ENCODE measurements at places on chromosomes 7 and 10.

GRCh38 chr7:69049326-69049725 lies 548.9 kb upstream of the AUTS2 start:
- DNase-seq = no peak

GRCh38 chr10:3270577-3271316 lies 98.2 kb upstream of the PITRM1 start:
- DNase-seq = no peak

DNA sequence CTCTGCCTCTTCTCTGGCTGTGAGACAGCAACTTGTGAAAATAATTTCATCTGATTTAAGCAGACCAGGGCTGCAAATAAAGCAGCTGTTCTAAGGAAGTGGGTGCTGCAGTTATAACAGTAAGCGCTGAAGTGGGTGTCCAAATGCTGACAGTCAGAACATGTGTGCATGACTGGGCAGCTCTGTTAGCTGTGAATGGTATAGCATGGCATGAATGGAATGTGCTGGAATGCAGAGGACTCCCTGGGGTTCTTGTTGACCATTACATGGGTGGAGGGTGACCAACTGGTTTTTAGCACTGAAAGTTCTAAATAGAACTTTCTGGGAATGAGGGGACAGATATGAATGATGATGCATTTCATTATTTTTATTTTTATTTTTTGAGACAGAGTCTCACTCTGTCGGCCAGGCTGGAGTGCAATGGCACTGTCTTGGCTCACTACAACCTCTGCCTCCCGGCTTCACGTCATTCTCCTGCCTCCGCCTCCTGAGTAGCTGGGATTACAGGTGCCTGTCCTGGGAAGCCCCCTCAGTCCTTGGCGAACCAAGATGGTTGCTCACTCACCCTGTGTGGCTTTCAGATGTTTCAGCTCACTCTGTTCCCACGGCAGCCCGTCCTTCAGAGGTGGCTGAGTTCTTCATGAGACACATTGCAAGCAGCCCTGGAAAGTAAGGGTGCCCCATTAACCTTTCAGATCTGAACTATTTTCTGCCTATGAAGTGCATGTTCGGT lies 319.8 kb upstream of the PHYHIPL start:
- no peak for DNase-seq

DNA sequence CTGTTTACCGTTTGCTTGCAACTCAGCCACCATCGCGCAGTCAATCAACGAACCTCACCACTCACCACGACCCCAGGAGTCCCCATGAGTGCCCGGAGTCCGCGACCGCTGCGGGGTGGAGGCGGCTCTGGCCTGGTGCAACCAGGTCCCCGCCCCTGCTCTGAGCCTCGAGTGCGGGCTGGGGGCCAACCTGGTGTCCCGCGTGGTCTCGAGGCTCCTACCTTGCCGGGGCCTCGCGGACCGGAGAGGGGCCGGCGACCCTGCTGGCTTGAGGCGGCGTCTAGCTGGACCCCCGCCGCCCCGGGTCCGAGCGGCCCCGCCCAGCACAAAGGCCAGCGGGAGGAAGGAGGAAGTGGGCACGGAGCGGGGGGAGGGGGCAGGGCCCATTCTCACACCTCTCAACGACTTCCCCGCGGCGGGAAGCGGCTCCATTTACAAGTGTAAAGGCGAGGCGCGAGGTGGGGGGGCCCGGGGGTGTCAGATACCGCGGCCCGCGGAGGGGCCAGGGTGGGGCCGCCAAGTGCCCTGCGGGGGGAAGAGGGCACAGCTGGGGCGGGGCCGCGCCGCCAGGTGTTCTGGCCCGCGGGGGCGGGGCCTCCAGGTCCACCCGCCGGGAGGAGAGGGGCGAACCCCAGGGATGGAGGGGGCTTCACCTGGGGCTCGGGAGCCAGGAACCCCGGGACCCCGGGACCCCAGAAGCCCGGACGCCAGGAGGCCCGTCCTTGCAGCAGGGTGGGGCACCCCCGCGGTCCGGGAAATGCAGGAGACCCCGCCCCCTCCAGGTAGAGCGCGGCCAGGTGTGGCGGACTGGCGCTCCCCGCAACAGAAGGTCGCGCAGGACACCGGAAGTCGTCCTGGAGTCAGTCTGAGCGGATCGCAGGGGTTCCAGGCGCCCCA lies 8.6 kb downstream of the CTBP2 start:
- no peak for DNase-seq

DNA sequence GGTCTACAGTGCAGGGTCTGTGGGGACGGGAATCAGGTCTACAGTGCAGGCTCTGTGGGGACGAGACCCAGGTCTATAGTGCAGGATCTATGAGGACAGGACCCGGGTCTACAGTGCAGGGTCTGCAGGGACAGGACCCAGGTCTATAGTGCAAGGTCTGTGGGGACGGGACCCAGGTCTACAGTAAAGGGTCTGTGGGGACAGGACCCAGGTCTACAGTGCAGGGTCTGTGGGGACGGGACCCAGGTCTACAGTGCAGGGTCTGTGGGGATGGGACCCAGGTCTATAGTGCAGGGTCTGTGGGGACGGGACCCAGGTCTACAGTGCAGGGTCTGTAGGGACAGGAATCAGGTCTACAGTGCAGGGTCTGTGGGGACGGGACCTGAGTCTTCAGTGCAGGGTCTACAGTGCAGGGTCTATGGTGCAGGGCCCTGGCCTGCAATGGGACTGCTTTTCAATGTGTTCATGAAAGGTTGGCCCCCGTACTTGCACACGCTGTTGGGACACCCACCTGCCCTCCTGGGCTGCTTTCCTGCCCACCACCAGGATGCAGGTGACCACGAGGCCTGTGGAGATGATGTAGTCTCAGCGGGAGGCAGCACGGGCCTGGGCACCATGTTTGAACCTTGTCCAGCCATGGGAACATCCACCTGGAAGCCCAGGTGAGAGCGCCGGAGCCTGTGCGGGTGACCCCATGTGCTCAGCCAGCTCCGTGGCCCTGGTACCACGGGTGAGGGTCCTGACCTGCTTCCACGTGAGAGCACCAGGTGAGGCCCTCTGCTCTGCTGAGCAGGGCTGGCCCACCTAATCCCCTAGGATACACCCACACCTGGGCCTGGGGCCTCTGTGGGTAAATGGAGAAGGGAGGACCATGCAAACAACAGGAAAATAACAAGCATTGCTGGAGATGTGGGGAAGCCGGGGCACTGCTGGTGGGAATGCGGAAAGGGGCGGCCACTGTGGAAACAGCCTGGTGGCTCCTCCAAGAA lies 91.4 kb upstream of the DIP2C start:
- no peak for DNase-seq

- no peak for DNase-seq
Observed at GRCh38 chr7:106354822-106355221, 70.0 kb upstream of the NAMPT start.

DNA sequence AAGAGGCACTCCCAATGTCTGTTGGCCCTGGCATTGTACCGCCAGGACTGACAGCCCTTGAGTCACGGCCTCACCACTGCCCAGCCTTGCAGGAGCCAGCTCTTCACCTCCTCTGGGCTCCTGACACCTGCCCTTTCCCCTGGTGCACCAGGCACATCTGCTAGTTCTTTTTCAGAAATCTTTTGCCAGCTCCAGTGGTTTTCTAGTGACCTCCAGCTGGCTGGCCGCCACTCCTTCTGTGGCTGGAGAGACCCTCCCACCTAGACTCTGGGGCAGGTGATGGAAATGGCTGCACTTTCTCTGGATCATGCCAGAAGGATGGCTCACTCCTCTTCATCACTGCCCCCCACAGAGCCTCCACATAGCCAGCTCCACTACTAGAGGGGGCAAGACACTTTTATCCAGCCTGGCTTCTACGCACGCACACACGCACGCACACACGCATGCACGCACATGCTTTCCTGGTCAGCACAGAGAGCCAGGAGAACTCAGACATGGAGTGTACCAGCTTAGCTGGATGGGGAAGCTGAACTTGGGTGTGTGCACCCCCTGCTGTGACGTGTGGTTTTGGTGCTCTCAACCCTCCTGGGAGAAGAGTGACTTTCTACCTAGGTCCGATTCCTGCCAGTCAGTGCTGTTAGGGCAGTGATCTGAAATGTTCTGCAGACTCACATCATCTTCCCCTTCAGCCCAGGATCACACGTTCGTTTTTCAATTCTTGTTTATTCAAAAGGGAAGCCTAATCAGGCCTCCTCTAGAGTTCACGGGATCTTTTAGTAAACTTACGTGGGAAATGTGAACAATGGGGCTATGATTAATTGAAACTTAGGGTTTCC lies 222.0 kb downstream of the PRPF18 start:
- peak; percentile 66 for DNase-seq

GRCh38 chr7:134645478-134645877 lies 1.2 kb upstream of the BPGM start:
- no peak for DNase-seq

DNA sequence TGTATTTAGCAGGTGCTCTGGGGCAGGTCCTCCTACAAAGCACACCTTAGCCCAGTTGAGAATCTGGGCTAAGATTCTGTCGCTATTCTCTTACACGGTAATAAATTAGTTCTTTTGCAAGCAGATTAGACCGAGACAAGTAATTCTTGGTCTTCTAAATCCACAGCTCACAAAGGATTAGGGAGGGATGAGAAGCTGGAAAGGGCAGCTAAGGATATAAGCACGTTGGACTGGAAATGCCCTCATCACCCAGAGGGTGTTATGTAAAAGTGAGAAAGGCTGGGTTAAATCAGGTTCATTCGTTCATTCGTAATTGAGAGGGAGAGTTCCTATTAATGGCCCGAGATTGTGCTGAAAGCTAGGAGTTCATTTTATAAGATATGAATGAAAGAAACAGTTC lies 41.8 kb downstream of the PFKFB3 start:
- no peak for DNase-seq

DNA sequence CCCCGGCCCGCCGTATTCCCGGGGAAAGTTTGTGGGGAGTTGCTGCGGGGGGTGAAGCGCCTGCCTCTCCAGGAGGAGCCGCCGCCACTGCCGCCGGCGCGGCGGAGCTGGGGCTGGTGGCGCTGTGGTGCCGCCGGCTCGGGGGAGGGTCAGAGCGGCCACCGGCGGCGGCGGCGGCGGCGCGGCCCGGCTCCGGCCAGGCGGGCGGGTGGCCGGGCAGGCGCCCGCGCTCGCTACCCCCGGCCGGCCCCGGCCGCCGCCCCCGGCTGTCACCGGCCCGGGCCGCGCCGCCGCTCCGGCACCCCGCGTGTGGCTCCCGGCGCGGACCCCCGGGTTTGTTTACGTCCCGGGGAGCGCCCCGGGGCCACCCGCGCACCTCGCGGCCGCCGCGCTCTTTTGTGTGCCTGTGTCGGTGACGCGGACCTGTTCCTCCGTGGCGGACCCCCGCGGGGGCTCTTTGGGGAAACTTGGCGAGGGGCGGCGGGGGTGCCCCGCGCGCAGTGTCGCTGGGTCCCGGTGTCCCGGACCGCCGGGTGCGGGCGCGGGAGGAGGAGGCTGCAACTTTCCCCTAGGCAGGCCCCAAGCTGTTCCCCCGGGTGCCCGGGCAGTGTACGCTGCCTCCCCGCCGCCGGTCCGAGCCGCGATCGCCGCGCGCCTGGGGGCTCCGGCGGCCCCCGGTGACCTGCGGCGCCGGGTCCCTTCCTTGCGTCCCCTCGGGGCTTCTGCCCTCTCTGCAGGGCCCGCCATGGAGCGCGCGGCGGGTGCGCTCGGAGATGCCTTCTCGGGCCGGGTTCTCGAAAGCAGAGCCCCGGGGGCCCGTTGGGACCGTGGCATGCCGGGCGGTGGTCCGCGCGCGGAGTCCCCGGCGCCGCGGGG lies 593 bp upstream of the CUX1 start:
- DNase-seq = peak; percentile 19

DNA sequence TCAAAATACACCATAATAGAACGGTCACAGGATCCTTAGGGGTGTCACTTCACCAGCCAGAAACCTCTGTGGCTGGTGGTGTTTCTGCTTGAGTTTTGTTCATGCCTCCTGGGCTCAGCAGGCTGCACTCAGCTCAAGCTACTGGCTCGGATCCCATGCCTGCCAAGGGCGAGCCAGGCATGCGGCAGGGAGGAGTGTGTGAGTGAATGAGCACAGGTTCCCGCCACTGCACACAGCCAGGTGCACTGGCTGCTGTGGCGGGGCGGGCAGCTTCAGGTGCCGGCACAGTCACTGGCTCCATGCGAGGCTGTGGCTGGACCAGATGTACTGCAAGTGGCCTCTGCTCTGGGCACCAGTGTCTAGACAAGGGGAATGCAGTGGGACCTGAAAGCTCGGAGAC lies 29.5 kb downstream of the CLDN12 start:
- no peak for DNase-seq

DNA sequence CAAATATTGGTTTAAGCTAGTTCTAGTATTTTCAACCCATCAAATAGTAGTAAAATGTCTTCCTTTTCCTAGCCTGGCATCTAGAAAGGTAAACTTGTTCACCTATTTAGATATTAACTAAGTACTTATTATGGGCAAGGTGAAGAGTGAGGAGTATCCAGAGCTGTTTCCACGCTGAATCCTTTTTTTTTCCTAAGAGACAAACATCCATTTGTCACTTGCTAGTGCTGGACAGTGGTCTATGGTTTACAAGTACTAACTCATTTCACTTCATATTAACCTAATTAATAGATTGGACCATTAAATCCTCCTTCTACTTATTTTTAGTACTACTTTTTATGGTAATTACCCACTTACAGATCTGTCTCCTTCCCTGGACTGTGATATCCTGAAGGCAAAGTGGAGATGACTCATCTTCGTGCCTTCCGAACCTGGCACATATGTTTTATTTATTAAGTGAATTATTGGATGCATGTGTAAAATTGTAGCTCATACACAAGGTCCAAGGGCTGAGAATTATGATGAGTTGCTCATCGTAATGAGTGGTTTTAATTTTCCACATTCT lies 159.6 kb upstream of the IGFBP3 start:
- no peak for DNase-seq

DNA sequence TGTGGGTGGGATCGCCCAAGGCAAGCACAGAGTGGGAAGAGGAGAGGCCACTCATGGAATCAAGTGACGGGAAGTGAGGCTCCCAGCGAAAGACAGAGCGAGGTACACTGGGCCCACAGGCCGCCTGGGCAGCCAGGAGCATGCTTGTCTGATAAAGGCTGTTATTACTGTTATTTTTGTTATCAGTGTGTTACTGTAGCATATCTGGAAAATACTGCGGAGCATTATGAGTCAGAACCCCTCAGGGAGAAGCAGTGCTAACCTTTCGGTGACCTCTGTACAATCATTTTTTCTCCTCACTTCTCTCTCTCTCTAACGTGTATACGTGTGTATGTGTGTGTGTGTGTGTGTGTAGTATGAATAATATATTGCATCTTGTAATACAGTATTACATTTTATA lies 3.8 kb upstream of the TCERG1L start:
- no peak for DNase-seq

DNA sequence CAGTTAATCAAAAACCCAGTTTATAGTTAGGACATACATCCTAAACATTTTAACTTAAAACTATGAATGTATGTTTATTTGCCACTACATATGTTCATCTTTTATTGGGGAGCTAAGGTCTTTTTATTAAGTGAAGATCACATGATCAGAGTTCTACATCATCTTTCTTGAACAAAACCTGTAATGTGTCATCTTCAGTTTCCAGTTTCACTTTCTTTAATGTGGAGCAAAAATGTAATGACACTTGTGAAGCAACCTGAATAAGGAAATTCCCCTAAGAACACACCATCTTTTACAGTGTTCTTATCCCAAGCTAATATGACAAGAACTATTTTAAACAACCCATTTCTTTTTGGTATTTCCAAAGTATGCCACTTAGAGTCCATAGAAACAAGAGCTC lies 166.7 kb upstream of the BET1 start:
- DNase-seq = no peak

GRCh38 chr7:110721395-110721794 lies 369.5 kb upstream of the LRRN3 start:
- DNase-seq = no peak

Data from NCI-H774 (cell line).